Fibroblast of skin of scalp (primary cell): ENCODE measurements at places on chromosomes 16 and 17.

DNA sequence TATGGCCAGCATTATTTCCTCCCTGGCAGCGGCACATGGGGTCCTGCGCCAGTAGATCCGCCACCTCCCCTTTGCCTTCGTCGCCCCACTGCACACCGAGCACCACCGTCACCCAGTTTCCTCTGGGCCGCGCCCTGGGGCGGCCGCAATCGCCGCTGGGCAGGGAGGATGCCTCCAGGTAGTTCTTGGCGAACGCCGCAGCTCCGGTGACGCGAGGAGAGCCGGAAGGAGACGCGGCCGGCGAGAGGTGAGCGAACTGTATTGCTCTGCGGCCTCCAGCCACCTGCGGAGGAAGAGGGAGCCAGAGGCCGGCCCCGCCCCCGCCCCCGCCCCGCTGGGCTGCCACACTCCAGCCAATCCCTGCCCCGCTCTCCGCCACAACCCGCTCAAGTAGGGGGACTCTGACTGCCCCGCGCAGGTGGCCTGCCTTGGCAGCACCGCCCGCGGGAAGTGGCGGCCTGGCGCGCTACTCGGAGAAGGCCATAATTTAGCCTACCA is 11.8 kb upstream of the SLFN13 start:
- DNase-seq, result no peak

- no peak for DNase-seq
Observed at GRCh38 chr16:28112908-28113307, 49.4 kb upstream of the GSG1L start.

- DNase-seq, result peak; percentile 21
Observed at GRCh38 chr17:31211352-31212012, 85.6 kb downstream of the OMG start.

DNA sequence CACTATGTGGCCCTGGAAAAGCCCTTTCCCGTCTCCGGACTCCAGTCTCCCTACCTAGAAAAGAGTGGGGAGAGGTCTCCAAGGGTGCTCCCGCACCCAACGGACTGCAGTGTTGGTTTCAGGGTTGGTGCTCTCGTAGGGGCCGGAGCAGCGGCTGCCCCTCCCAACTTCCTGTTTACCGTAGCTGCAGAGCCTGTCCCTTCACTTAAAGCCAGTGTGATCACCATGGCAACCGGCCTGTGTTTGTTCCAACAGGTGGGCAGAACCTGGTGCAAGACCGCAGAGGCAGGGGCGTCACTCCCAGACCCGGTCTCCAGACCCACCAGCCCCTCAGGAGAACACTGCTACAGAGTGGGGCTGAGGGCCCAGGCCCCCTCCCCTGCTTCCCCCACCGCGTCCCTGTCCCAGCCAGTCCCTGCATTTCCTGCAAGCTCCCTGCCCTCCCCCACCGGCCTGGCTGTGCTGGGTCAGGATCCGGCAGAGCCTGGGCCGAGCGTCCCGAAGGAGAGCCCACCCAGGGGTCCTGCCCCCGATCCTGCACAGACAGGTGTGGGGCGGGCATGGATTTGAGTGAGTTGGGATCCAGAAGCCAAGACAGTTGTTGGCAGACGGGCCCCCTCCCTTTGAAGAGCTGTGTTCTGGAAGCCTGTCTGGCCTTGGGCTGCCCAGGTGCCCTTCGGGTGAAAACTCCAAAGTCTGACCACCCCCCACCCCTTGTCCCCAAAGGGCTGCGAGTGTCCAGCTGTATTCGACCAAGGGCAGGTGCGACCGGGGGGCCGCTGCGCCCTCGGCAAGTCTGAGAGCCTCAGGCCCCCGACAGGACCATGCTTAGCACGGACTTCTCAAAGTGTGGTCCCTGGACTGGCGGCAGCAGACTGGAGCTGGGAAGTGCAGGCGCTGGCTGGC is 1.5 kb upstream of the BAIAP3 start:
- no peak for DNase-seq

DNA sequence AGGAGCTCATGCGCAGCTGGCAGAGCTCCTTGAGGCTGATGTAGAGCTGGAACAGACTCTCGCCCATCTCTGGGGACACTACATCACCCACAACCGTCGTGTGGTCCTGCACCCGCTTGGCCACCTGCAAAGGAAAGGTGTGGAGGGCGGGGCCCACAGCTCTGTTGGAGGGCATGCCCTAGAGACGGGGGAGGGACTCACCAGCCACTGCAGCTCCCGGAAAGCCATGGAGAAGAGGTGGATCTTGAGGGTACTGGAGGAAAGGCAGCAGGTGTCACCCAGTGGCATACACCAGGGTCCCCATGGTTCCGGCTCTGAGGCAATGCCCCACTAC is 8.6 kb downstream of the UNC13D start:
- no peak for DNase-seq

DNA sequence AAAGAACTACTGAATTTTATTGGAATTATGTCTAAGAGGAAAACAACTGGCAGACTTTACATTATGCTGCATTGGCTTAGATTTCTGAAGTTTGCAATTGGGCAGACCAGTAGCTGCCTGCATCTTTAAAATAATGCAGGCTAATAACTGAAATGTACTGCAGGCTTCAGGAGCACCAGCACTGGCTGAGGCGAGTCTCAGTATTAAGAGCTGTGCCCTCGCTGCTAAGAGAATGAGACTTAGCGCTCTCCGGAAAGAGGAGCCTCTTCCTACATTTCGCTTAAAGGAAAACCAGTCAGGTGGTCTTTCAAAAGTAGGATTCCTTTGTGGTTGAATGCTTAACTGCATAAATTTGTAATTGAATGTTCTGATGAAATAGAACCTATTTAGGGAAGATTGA is 885 bp downstream of the CNTNAP4 start:
- no peak for DNase-seq

DNA sequence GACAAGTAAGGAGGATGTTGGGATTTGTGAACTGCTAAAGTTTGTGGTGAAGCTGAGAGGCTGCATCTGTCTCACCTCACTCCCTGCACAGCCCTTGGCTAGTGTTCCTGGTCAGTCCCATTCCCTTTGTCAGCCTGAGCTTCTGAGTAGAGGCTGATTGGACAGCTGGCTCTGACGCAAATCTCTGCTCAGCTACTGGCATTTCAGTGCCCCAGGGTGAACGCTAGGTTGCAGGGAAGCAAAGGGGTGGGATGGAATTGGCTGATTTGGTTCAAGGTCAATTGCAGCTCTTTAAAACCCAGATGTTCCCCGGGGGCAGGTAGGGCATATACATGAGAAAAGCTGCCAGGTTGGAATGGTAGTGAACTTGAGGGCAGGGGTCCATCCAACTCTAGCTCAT is 23.1 kb upstream of the CNOT1 start:
- DNase-seq, result no peak

DNA sequence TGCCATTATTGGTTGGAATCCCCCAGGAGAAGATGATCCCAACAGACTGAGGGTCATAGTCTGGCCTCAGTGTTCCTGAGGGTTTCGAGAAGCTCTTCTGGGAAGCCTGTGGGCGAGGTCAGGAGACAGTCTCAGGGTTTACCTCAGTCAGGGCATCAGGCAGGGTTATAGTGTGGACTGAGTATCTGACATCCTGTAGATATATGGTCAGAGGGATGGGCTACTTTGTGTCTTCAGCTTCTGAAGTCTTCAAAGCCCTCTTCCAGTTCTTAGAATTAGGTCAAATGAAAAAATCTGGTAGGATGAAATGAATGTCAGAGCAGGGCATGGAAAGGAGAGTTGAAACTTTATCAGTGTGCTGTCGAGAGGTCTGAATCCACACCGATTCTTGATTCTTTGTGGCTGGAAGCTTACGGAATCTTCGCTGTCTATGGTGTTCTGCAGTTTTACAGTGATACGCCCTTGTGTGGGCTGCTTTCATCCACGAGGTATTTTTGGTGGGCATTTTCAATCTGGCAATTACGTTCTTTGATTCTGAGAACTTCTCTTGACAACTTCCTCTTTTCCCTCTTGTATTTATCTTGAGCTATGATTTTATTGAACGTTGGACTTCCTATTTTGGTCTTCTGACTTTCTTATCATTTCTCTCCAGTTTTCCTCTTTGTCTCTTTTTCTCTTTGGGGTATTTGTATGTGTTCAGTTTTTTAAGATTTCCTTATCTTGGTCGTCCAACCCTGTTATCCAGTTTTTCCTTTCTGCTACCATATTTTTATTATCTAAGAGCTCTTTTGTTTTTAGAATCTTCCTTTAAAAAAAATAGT is 30.4 kb downstream of the BPTF start:
- no peak for DNase-seq

GRCh38 chr17:17128476-17129075 is 77.6 kb downstream of the PLD6 start:
- no peak for DNase-seq

DNA sequence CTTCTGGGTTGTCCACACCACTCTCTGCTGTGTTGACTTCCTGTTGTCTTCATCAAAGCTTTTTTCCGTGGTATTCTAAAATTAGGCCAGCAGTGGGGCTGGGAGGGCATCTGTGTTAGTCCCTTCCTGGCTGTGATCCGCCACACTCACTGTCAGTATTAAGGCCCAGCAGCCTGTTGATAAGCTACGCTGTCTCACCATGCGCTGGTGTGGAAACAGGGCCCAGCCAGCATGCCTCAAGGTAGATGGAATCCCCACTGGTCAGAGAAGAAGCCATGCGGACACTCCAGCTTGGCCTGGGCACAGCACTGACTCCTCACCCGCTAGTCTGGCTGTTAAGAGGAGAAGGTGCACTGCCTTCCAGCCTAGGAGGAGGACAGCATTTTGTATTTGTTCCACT is 11.4 kb downstream of the CDR2L start:
- no peak for DNase-seq

DNA sequence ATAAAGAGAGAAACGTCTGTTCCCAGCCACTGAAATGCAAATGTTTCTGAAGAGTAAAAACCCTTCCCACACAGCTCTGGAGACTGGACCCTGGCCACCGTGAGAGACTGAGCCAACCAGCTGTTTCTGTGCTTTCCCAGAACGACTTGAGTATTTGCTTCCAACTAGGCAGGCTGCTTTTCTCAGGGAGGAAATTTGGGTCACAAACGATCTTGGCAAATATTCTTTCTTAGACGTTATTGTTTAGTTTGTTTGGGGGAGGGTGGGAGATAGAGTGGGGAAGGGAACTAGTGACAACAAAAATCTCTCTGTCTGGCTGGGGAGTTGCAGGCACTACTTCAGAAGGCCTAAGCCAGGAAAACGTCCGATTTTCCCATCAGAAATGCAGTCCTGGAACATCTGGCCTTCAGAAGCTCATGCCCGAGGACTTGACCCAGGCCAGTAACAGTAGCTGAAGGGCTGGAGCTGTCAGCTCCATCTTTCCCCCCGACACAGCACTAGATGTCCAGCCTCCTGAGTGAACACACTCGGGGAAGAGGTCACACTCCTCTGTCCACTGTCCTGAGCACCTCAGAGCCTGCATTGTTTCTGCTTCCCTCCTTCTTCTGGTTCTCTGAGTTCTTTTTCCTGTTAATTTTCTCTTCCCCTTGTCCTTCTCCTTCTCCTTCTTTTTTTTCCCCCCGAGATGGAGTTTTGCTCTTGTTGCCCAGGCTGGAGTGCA is 4.0 kb downstream of the CCDC92B start:
- DNase-seq, result no peak

GRCh38 chr16:83404261-83404660 is 403.5 kb upstream of the HSBP1 start:
- DNase-seq, result no peak

DNA sequence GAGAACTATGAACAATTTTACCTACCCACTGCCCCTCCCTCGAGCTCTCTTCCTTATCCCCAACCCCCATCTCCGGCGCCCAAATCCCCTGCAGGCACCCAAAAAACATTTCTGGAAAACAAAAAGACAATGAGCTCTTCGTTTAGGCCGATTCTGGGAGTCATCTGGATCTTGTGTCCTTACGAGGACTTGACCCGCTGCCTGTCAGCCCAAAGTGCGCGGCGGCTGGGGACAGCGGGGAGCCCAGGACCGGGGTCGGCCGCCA is 524 bp downstream of the STRADA start:
- no peak for DNase-seq

GRCh38 chr16:53865494-53865863 is 161.5 kb downstream of the FTO start:
- no peak for DNase-seq

- DNase-seq, result peak; percentile 9
Observed at GRCh38 chr17:16377941-16378341, 3.0 kb upstream of the UBB start.

GRCh38 chr17:63476854-63477479 is at the start of gene ACE:
Gene ACE, plus strand, starts transcription at chr17:63477061. Its CDS starts 34 bp downstream, at chr17:63477095.
- peak; percentile 7 for DNase-seq

DNA sequence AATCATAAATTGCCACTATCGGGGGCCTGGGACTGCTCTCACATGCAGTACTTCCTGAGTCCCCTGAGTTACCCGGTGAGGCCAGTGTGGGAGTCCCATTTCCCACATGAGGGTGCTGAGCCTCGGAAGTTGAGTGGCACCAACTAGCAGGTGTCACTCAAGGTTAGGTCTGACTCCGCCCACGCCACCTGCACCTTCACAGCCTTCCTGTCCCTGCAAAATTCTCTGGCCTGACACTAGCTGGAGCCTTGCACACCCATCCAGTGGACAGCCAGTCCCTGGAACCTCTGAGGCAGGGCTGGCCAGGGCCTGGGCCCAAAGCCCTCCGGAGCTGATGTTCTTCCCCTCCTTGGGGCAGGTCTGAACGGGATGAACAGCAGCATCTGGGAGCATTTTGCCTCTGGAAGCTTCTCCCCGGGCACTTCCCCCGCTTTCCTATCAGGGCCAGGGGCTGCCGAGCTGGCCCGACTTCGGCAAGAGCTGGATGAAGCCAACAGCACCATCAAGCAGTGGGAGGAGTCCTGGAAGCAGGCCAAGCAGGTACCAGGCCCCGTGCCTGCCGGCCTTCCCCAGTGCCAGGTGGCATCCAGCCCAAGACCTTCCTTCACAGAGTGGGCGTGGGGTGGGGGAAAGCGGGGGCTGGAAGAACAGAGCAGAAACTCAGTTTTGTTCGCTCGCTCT is 21.9 kb downstream of the UNC13D start:
- no peak for DNase-seq

GRCh38 chr17:47286198-47286914 is 32.7 kb downstream of the ITGB3 start:
- DNase-seq, result peak; percentile 80

GRCh38 chr16:84652566-84652965 is 4.3 kb downstream of the KLHL36 start:
- no peak for DNase-seq

GRCh38 chr16:17083628-17084027 is 387.1 kb downstream of the XYLT1 start:
- DNase-seq, result no peak

DNA sequence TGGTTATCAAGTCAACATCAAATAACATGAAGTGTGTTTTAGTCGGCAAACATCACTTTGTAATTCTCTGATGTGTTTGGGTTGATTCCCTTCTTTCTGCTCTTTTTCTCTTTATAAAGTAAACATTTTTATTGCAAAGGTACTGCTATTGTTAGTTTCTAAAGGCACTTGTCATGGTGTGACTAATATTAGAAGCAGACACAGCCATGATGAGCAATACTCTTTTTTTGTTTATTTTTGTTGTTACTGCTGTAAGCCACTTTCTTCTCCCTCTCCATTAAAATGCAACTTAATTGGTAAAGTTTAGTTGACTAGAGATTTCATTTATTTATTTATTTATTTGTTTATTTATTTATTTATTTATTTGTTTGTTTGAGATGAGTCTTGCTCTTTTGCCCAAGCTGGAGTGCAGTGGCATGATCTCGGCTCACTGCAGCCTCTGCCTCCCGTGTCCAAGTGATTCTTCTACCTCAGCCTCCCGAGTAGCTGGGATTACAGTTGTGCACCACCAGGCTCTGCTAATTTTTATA is 424.7 kb downstream of the WWOX start:
- no peak for DNase-seq
